Stimulated activated naive CD4-positive, alpha-beta T cell (primary cell): ENCODE measurements at places on chromosomes 7 and 10.

DNA sequence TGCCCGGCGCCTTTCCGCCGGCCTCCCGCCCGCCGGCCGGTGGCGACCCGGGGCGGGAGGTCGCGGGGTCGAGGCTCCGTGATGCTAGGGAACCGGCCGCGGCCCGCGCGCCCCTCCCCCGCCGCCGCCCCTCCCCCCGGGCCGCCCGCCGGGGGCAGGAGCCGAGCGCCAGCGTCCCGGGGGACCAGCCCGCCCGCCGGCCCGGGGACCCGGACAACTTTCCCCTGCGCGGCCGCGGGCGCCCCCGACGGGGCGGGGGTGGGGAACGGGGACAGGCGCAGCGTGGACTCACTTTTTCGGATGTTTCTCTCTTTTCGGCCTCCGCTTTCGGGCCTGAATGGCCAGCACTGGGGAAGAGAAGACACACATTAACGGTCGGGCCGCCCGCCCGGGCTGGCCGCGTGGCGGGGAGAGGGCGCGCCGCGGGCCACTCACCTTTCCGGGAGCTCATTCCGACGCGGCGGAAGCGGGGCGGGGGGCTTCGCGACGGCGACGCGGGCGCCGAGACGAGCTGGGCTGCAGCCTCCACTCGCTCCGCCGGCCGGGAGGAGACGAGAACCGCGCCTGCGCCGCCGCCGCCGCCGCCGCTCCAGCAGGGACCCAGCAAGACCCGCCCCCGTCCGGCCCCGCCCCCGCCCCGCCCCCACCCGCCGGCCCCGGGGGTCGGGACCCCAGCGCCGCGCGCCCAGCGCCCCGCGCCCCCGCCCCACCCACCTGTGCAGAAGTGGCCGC, at the start of gene SRPK2:
SRPK2 (minus strand) TSS at position 566 of the 732 bp plus-strand sequence.
- DNase-seq = peak; percentile 60

- DNase-seq = no peak
Observed at GRCh38 chr7:24877790-24878311, 102.1 kb downstream of the OSBPL3 start.

DNA sequence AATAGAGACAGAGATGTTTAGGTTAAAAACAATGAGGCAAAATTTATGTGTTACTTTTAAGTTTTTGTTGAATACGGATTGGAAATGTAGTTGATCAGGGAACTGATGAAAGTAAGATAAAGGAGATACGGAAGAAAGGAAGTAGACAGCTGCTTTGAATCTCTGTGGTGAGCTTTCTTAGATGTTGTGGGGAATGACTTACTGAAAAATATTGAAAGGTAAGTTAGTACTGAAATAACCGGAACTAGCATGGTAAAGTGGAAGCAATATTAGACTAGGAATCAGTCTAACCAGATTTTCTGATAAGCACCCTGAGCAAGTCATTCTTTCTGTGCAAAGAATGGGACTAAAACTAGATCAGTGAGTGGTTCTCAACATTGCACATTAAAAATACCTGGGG, 34.8 kb downstream of the LUC7L2 start:
- DNase-seq = peak; percentile 35

- no peak for DNase-seq
Observed at GRCh38 chr10:112115781-112116385, 67.7 kb downstream of the GPAM start.

DNA sequence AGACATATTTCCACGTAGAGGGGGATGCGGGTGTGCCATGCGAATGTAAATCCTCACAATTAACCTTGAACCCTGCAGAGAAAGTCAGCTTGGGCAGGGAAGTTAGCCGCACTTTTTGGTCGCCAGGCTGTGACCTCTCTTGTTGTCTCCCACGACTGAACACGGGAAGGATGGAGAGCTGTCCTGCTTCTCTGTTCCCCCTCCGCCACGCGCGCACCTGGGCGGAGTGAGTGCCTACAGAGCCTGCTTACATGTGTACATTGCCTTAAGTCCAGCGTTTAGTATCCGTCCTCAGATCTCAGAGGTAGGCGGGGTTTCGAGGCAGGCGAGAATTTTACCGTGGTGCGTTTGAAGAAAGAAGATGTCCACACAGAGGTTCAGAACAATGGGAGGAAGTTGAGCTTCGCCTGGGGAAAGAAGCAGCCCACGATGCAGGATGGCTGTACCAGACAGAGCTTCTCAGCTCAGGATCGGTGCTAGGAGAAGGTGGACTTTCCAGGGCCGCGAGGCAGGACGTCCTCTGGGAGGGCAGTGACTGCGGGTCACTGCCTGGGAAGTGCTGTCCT, 482 bp upstream of the ERCC6 start:
- peak; percentile 60 for DNase-seq

- no peak for DNase-seq
Observed at GRCh38 chr7:88317422-88317821, 10.7 kb upstream of the STEAP4 start.

GRCh38 chr10:62239994-62240393, 28.6 kb downstream of the RTKN2 start:
- no peak for DNase-seq

- no peak for DNase-seq
Observed at GRCh38 chr10:69732147-69732825, 69.4 kb upstream of the COL13A1 start.

DNA sequence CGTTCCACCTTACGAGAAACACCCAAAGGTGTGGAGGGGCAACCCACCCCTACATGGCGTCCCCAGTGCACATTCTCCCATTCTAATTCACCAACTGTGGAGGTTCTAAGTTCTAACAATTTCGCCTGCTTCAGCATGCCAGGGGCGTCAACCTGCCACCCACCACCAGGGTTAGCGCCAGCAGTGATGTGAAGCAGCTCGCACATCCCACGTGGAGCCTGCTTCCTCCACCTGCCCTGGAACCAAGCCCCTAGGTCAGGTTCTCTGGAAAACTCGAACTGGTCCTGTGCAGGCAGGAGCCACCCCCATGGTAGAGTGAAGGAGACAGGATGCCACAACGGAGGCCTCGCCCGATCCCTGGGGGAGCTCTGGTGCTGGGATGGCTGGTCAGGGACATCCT, 33.3 kb upstream of the FXYD4 start:
- no peak for DNase-seq

DNA sequence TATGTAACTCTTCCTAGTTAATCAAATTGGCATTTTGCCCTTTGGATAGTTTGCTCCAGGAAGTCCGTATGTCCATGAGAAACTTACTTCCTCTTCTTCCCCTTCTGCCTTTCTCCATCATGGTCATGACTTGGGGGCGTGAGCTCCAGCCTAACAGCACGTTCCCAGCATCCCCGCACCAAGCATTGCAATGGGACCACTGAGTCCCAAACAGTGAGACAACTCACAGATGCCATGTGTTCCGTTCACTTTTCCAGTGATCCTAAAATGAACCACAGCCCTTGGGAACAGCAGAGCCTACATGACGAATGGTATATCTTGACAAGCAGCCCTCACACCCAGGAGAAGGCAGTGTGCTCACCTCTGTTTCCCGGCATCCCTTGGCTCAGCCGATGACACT, 10.7 kb downstream of the BTBD16 start:
- no peak for DNase-seq

- DNase-seq = no peak
Observed at GRCh38 chr10:78690354-78691111, 378.2 kb upstream of the ZMIZ1 start.

DNA sequence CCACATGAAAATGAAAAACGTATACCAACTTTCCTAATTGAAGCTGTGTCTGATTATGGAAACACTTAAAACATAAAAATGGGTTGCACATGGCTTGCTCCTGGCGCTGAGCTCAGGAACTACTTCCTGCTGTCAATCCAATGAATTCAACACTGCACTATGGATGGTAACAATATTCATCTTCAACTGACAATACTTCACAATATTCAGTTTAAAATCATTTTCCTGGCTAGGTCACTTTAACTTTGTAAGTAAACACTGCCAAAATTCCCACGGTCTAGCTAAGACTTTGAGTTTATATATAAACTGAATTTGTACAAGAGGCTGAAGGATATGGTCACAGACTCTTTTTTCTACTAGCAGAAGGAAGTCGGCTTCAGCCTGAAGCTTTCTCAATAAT, 556.9 kb downstream of the TNS3 start:
- DNase-seq = no peak

GRCh38 chr7:27176962-27177794, 3.1 kb upstream of the HOXA10 start:
- no peak for DNase-seq

- no peak for DNase-seq
Observed at GRCh38 chr10:52394246-52394645, 80.2 kb downstream of the DKK1 start.

DNA sequence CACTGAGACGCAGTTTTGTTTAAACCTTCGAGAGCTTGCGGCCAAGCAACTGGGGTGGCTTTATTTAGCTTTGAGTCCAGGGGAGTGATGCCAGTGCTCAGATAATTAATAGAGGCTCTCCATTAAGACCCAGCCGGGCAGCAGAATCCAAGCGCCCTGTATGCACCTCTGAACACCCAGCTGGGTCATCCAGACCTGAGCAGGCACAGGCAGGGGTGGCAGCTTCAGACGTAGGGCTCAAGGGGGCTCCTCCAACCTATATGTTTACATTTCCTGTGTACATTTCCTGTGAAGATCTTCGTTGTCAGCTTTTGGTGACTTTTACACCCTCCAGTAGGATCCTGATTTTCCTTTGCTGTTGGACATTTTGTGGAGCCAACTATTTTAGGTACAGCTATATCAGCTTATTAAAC, 719.5 kb downstream of the LRMDA start:
- no peak for DNase-seq

- DNase-seq = no peak
Observed at GRCh38 chr10:102511583-102512274, 8.0 kb downstream of the SUFU start.

DNA sequence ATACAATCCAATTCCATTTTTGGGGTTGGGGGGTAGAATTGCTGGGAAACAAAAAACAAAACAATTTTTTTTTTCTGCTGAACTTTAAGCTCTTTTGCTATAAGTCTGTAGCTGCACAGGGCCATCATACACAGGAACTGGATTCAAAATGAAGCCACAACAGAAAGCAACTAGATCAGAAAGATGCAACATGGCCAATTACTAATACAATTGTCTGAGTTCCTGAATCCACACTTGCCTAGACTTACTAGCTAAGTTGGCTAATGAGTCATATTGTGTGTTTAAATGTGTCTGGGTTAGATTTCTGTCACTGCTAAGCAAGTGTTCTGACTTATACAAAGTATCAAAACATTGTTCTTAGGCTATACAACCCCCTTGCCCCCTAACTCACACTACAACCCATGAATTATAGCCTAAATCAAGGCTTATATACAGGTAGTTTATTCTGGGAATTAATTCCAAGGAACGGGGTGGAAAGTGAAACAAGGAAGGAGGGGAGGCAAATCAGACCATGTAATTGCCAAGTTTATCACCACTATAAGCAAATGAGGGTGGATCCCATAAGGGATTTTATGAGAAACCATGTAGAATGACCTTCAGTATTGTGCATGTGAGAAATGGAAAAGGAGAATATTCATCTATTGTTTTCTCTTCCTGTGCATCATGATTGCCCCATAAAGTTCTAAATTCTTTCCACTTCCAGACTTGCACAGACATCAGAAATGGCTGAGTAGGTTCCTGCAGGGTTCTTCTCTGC, 337.9 kb upstream of the SORCS1 start:
- no peak for DNase-seq

DNA sequence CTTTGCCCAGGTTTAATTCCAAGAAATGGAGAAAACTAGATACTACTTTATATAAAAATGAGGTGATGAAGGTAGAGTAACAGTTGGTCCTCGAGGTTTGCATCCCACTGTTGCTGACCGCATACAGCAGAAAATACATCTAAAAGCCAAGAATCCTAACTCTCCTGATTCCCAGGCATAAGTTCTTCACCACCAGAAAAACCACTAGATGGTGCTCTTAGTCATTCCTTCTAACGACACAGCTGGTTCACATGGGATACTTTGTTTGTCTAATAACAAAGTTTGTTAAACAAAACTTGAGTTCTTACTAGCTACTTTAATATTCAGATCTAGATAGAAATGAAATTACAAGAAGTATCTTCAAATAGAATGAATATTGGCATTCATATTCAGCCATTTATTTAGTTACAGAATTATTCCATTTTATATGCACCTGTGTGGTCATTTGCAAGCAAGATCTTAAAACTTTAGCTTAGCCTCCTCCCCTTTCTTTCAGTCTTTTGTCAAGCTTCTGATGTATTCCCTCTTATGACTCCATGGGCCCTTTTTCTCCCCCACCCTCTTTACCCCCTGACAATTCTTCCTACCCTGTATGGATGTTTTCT, 54.1 kb upstream of the CYP26C1 start:
- DNase-seq = no peak

GRCh38 chr10:95247200-95247880, 43.5 kb downstream of the PDLIM1 start:
- DNase-seq = no peak

- no peak for DNase-seq
Observed at GRCh38 chr10:89369156-89370105, 8.4 kb upstream of the IFIT1B start.

DNA sequence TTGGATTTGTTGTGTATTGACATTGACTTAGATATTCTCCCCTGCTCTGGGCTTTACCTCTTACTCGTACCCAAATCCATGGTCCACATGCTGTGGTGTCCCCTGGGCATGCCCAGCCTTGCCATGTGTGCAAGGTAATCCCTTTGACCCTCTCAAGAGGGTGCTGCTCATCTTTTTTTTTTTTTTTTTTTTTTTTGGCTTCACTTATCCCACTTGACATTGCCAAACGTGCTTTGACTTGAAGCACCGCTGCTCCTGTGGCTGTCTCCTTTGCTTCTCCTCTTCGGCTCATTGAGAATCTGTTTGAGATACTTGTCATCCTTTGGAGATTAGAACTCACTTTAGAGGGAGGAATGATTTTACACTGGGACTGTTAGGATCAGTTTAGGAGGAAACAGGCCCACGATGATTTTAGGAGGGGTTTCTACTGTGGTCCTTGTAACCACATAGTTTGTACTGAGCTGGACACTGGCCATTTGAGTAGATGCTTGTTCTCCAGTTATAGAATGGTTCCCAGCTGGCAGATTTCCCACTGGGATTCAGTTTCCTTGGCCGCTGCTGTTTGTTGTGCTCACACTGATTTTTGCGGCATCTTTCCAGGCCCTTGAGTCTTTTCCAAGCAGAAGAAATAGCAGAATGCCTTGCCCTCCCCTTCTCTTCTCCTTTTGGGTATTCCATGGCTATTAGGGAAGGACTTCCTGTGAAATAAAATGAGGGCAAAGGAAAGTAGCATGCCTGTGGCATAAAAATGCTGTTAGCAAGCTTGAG, 184.8 kb downstream of the AUTS2 start:
- DNase-seq = no peak

DNA sequence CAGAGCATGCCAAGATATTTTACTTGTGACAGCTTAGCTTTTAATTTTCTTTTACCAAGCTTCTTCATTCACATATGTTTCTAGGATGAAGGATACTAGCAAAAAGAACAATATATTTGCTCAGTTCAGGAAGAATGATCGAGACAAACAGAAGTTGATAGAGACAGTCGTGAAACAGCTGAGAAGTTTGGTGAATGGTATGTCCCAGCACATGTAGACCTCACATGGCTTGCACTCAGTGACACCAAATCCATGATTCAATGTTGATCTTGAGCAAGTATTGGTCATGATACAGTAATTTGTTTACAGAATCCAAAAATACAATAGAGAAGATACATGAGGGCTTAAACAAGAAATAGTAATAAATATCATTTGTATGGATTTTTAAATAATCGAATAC, 2.5 kb upstream of the CYP26C1 start:
- DNase-seq = no peak
